Type B pancreatic cell (in vitro differentiated cells): ENCODE measurements at places on chromosomes 7 and 10. TPM values are rescaled to one million over a fixed set of nuclear protein-coding genes. Genes with fewer than 3 reads are reported as not detected.

The PDIA4 gene
- 198 and 209 TPM in 2 replicates for total RNA-seq

The MKI67 gene
- 40.5 and 104 TPM in 2 replicates for total RNA-seq

The PDE6C gene
- not detected in 2 replicates for total RNA-seq

The C10orf67 gene
- total RNA-seq = 0.12 and 0.17 TPM in 2 replicates

The CLCN1 gene
- total RNA-seq = 0.12 and 0.22 TPM in 2 replicates

The ADRB1 gene
- 1.4 and 2.0 TPM in 2 replicates for total RNA-seq

The EN2 gene
- 0.07 and 0.94 TPM in 2 replicates for total RNA-seq

The SLC25A40 gene
- total RNA-seq = 12.9 and 21.9 TPM in 2 replicates

GRCh38 chr10:70966646-70967553 lies 78.5 kb upstream of the PCBD1 start:
- H3K27me3 ChIP-seq = peaks cover 13% of the 10 kb centered on the region
- no peaks in the 10 kb centered on the region for H3K36me3 ChIP-seq
- DNase-seq = no peak
- no peak overlapping the region for H3K4me3 ChIP-seq
- H3K27ac ChIP-seq = no peak overlapping the region

DNA sequence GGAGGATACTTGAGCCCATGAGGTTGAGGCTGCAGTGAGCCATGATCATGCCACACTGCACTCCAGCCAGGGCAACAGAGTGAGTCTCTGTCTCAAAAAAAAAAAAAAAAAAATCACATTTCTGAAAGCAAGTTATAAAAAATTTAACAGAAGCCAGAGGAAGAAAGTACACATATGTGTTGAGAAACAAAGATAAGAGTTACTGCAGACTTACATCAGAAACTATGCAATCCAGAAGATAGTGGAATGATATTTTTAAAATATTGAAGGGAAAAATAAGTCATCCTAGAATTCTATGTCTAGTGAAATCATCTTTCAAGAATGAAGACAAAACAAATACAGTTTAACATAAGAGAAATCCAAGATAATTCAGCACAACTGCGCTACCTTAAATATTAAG lies 46.9 kb downstream of the ZNF518A start:
- no peak overlapping the region for H3K4me3 ChIP-seq
- no peak for DNase-seq
- no peak overlapping the region for H3K27ac ChIP-seq

DNA sequence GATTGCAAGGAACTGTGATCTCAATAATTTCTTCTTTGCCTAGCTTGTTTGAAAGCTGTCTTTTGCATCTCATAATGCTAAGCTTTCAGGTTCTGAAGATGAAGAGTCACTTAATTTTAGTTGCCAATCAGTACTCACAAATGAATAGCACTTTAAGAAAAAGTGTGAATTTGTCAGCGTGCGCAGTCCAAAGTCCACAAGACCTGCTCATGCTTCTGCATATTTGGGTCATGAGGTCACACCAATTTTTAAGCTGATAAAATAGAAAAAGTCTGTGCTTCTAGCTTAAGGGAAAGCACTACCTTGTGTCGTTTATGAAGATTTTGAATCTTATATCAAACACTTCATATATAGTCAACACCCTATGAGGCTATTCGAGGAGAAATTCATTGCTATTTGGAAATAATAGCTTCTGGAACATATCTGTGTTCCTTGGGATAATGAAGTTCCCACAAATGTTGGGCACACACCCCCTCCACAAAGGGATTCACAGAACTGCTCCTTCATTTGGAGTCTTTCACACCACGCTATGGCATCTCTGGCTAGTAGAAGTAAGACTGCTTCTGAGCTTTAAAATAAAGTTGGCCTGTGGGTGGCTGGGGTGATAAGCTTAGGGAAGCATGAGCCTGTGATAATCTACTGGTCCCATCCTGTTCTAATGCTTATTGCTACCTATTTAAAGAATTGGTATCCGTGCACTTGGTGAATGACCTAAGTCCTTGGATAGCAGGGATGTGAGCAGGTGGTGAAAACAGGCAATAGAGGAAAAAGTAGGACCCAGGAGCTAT lies 33.3 kb downstream of the A1CF start:
- DNase-seq = no peak
- H3K27me3 ChIP-seq = no peaks in the 10 kb centered on the region
- no peak overlapping the region for H3K27ac ChIP-seq
- no peak overlapping the region for H3K4me3 ChIP-seq
- peaks cover 5% of the 10 kb centered on the region for H3K4me1 ChIP-seq

DNA sequence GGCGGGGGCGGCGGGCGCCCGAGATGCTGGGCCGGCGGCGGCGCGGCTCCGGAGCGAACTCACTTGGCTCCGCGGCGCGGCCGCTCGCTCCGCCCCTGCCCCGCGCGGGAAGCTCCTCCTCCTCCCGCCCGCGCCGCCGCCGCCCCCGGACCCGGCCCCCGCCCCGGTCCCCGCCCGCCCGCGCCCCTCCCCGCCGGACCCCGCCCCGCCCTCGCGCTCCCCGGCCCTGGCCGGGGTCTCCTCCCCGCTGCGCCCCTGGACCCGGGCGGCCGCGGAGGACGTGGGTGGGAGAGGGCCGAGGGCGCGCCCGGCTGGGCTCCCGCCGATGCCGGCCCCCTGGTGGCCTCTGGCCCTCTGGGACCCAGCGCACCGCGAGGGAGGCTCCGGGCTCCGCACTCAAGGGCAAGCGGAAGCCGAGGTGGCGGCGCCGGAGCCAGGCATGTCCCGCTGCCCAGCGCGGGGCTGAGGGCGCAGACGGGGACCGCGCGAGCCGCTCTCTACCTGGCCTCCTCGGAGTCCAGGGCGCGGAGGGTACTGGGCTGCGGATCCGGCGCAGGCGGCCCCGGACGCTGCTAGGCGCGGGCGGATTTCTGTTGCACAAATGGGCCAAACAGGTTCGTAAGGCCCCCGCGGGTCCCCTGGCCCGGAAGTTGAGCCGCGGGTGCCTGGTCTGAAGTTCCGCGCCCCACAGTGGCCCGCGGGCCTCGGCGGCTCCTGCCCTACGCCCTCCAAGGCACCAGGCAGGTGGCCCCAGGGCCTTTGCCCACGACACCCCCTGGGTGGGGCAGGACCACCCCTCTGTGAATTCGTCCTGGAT lies at the start of gene TCERG1L:
Gene TCERG1L, minus strand, starts transcription at position 61 of the 817 bp plus-strand sequence. CDS start 86 bp downstream, outside the sequence.
- H3K27me3 ChIP-seq = peaks cover 50% of the 10 kb centered on the region
- H3K4me1 ChIP-seq = peaks cover 20% of the 10 kb centered on the region
- DNase-seq = no peak
- H3K27ac ChIP-seq = no peak within 1 kb of the TSS
- H3K4me3 ChIP-seq = peak within 1 kb of the TSS; percentile 87

GRCh38 chr7:28500138-28500537 lies 87.8 kb downstream of the CREB5 start:
- peaks cover 4% of the 10 kb centered on the region for H3K4me1 ChIP-seq
- H3K4me3 ChIP-seq = no peak overlapping the region
- H3K36me3 ChIP-seq = peaks cover 4% of the 10 kb centered on the region
- no peaks in the 10 kb centered on the region for H3K27me3 ChIP-seq

- no peak overlapping the region for H3K27ac ChIP-seq
- DNase-seq = no peak
- H3K27me3 ChIP-seq = no peaks in the 10 kb centered on the region
- peaks cover 26% of the 10 kb centered on the region for H3K4me1 ChIP-seq
Measured at GRCh38 chr10:63437116-63437949, 28.4 kb downstream of the JMJD1C start.

- H3K27me3 ChIP-seq = peaks cover 7% of the 10 kb centered on the region
- H3K4me3 ChIP-seq = peak overlapping the region; percentile 32
- no peaks in the 10 kb centered on the region for H3K36me3 ChIP-seq
- DNase-seq = no peak
Measured at GRCh38 chr10:69425511-69426298, 9.0 kb upstream of the TACR2 start.

- no peaks in the 10 kb centered on the region for H3K36me3 ChIP-seq
- H3K27ac ChIP-seq = peak overlapping the region; percentile 6
- DNase-seq = no peak
- no peak overlapping the region for H3K4me3 ChIP-seq
Measured at GRCh38 chr7:117689406-117689805, 183.8 kb downstream of the CTTNBP2 start.

DNA sequence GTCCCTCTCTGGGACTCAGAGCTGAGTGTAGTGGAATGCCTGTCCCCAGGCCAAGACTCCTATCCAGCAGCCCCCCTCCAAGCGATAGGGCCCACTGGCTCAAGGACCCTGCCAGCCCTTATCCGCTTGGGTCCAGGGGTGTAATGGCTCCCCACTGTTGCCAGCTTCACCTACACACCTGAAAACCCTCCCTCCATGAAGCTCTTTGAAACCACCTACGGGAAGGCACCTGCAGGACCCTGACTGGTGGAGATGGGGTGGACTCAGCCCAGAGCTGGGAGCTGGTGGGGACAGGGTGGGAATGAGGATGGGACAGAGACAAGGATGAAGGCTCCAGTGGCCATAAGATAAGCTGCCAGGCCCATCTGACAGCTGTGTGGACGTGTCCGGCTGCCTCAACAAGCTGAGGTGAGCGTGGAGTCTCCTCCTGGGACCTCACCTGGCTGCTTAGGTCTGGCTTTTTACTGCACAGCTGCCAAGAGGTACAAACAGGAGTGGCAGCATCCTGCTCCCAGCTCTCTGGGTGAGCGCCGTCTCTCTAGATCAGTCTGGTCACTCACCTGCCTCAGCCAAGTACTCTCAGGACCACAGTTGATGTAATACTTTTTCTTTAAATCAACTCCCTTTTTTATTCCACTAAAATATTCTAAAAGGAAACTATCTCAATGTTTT lies 41.9 kb downstream of the DRGX start:
- no peaks in the 10 kb centered on the region for H3K4me1 ChIP-seq
- H3K4me3 ChIP-seq = no peak overlapping the region
- DNase-seq = no peak
- peaks cover 6% of the 10 kb centered on the region for H3K27me3 ChIP-seq
- H3K27ac ChIP-seq = no peak overlapping the region
- H3K36me3 ChIP-seq = no peaks in the 10 kb centered on the region

DNA sequence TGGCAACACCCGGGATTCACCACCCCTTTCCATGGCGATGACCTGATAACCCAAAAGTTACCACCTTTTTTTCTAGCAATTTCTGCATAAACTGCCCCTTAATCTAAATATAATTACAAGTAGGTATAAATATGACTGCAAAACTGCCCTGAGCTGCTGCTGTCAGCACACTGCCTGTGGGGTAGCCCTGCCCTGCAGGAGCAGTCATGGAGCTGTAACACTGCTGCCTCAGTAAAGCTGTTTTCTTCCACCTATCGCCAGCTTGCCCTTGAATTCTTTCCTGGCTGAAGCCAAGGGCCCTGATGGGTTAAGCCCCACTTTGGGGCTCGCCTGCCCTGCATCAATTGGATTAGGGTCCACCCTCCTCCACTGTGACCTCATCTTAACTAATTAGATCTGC lies 368.8 kb downstream of the SFMBT2 start:
- no peak overlapping the region for H3K4me3 ChIP-seq
- peaks cover 69% of the 10 kb centered on the region for H3K27me3 ChIP-seq
- DNase-seq = no peak
- H3K27ac ChIP-seq = no peak overlapping the region
- H3K36me3 ChIP-seq = no peaks in the 10 kb centered on the region

GRCh38 chr7:135175931-135176330 lies 5.4 kb upstream of the CYREN start:
- no peaks in the 10 kb centered on the region for H3K27me3 ChIP-seq
- H3K27ac ChIP-seq = no peak overlapping the region
- peaks cover 4% of the 10 kb centered on the region for H3K4me1 ChIP-seq
- H3K36me3 ChIP-seq = peaks cover 13% of the 10 kb centered on the region
- H3K4me3 ChIP-seq = no peak overlapping the region
- DNase-seq = no peak

DNA sequence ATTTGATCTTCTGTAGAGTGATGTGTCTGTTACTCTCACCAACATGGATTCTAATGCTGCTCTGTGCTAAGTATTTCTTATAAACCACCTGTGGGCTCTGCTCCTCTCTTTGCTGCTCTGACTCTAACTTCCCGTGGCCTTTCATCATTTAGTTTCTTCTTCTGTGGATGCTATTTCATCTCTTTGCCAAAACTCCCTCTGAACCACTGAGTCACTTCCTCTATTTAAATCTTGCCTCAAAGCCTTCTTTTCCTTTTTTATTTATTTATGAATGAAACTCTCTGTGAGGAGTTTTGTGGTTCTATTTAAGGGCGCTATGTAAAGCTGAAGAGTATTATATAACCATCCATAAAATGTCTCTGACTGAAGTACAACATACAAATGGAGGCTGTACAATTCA lies 538.5 kb downstream of the SUGCT start:
- H3K4me3 ChIP-seq = no peak overlapping the region
- H3K36me3 ChIP-seq = no peaks in the 10 kb centered on the region
- no peaks in the 10 kb centered on the region for H3K27me3 ChIP-seq
- no peaks in the 10 kb centered on the region for H3K4me1 ChIP-seq
- DNase-seq = no peak

GRCh38 chr7:25600262-25600920 lies 372.1 kb upstream of the NPVF start:
- DNase-seq = no peak
- H3K4me3 ChIP-seq = no peak overlapping the region
- H3K27me3 ChIP-seq = no peaks in the 10 kb centered on the region
- no peaks in the 10 kb centered on the region for H3K36me3 ChIP-seq

- DNase-seq = no peak
- no peak overlapping the region for H3K4me3 ChIP-seq
- no peaks in the 10 kb centered on the region for H3K27me3 ChIP-seq
- no peaks in the 10 kb centered on the region for H3K4me1 ChIP-seq
- H3K27ac ChIP-seq = no peak overlapping the region
- H3K36me3 ChIP-seq = no peaks in the 10 kb centered on the region
Measured at GRCh38 chr7:120033114-120033513, 239.9 kb upstream of the KCND2 start.

- H3K27me3 ChIP-seq = peaks cover 7% of the 10 kb centered on the region
- no peaks in the 10 kb centered on the region for H3K36me3 ChIP-seq
- no peak overlapping the region for H3K27ac ChIP-seq
- no peaks in the 10 kb centered on the region for H3K4me1 ChIP-seq
- no peak overlapping the region for H3K4me3 ChIP-seq
Measured at GRCh38 chr10:96767611-96768010, 47.3 kb upstream of the PIK3AP1 start.

DNA sequence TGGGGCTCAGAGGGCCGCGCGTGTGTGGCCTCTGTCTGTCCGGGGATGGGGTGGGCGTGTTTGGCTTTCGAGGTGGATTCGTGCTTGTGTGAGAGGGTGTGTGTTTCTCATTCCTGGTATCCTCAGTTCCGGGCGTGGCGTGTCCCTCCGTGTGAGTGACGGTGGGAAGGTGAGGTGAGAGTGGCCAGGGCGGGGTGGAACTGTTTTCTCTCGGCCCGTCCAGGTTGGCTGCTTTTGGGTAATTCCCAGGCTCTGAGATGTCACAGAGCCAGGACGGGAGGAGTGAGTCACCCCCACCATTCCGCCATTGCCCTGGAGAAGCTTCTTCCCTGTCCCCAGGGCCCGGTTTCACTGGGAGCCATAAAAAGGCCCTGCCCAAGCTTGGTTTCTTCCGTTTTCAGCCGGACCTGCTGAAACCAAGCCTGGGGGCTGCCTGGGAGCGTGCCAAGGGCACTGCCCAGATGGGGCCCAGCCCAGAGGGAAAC lies 21.3 kb upstream of the CLDN4 start:
- no peaks in the 10 kb centered on the region for H3K36me3 ChIP-seq
- no peak for DNase-seq
- H3K27ac ChIP-seq = peak overlapping the region; percentile 91
- no peaks in the 10 kb centered on the region for H3K27me3 ChIP-seq

GRCh38 chr7:96713037-96713436 lies 3.4 kb upstream of the SEM1 start:
- no peaks in the 10 kb centered on the region for H3K27me3 ChIP-seq
- peaks cover 12% of the 10 kb centered on the region for H3K4me1 ChIP-seq
- no peak overlapping the region for H3K27ac ChIP-seq
- H3K4me3 ChIP-seq = no peak overlapping the region
- H3K36me3 ChIP-seq = no peaks in the 10 kb centered on the region

- H3K4me3 ChIP-seq = no peak overlapping the region
- H3K36me3 ChIP-seq = no peaks in the 10 kb centered on the region
- H3K27ac ChIP-seq = no peak overlapping the region
- no peaks in the 10 kb centered on the region for H3K27me3 ChIP-seq
Measured at GRCh38 chr7:5276611-5277010, 6.1 kb upstream of the SLC29A4 start.
